HFFc6 (cell line): ENCODE measurements at places on chromosomes 7 and 10. TPM values are rescaled to one million over a fixed set of nuclear protein-coding genes. Genes with fewer than 3 reads are reported as not detected.
A peak's percentile ranks its signal among the peaks of the same experiment; 100 is the strongest.

The SORCS1 gene
- 0.09 TPM in 1 of 3 replicates, not detected in the others for total RNA-seq

The ACTL6B gene
- total RNA-seq = not detected in 3 replicates

DNA sequence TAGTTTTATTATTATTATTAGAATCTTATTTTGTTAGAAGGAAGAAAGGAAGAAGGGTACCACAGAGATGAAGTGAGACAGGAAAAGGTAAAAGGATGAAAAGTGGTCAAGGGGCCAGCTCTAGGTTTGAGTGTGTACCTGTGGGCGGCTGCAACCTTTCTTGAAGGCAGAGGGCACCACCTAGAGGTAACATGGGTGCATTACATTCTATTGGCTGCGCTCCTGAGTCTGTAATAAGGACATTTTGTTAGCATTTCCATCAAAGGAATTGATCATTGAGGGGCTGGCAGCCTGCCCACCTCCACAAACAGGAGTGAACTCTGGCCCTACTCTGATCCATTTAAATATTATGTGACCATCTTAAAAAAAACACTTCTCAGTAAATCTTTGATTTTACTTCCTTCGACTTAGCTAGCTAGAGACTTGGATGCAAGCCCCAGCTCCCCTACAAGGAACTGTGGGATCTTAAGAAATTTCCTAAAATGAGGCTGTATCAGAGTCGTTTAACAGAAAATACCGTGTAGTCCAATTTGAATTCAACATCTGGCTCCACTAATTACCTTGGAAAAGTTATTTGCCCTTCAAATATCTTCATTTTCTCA, 610.4 kb downstream of the IPMK start:
- H3K4me1 ChIP-seq = no peaks in the 10 kb centered on the region
- no peaks in the 10 kb centered on the region for H3K36me3 ChIP-seq
- DNase-seq = peak; percentile 24
- peaks cover 3% of the 10 kb centered on the region for H3K27me3 ChIP-seq
- no peak overlapping the region for H3K27ac ChIP-seq

DNA sequence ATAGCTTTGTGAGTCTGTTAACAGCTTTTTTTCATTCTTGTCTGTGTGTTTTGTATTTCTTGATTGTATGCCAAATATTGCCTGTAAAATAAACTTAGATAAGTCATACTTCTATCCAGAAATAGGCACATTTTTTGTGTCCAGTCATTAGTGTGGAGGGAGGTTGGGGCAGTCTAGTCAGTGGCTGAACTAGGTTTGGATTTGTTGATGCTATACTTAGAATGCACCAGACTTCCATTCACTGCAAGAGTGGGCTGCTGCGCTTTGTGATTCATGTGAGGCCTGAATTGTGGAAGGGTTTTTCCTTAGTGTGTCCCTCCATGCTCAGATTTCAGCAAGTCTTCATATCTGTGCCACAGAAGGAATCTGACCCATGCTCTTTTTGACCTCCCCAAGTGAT, 50.0 kb downstream of the TRUB1 start:
- H3K4me1 ChIP-seq = peaks cover 17% of the 10 kb centered on the region
- H3K36me3 ChIP-seq = peaks cover 45% of the 10 kb centered on the region
- 0 out of 2 replicates have a peak overlapping the region, but pooled peaks have one; percentile 2 for H3K4me3 ChIP-seq

DNA sequence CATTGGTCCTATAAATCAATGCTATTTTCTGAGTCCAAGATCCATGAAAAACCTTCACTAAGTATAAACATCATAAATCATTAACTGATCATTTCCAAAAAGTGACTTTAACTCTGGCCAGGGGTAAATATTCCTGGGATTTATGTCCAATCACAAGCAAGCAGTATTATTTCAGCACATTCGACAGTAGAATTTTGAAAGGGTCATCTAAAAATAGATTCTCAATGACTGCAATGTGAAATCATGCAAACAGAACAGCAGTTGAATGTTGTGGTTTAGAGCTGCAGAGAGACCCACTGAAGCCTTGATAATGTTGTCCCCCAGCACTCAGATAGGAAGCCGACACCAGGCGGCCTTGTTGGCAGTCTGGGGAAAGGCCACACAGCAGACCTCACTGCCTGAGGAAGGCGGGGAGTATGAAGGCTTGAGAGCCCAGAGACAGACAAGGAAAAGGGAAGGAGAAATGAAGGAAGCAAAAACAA, 38.1 kb downstream of the FAM107B start:
- no peak overlapping the region; the same call in 1 of the 2 replicates for H3K4me3 ChIP-seq
- peak; percentile 21 for DNase-seq
- H3K4me1 ChIP-seq = peaks cover 19% of the 10 kb centered on the region
- H3K27ac ChIP-seq = peak overlapping the region; percentile 63; the same call in 1 of the 2 replicates

GRCh38 chr10:114043532-114044246, at the start of gene ADRB1:
ADRB1 (plus strand) TSS chr10:114043866; CDS start chr10:114044133, 267 bp downstream.
- H3K4me1 ChIP-seq = peaks cover 19% of the 10 kb centered on the region
- H3K27ac ChIP-seq = no peak within 1 kb of the TSS
- H3K36me3 ChIP-seq = no peaks in the 10 kb centered on the region
- peak within 1 kb of the TSS; percentile 74 for H3K4me3 ChIP-seq
- DNase-seq = no peak
